ENCODE measurements at places on chromosomes 2 and 18.

GRCh38 chr2:84474176-84474575 is 15.1 kb upstream of the SUCLG1 start:
- DNase-seq = no peak

- no peak for DNase-seq
Observed at GRCh38 chr2:117902933-117903332, 88.4 kb downstream of the DDX18 start.

DNA sequence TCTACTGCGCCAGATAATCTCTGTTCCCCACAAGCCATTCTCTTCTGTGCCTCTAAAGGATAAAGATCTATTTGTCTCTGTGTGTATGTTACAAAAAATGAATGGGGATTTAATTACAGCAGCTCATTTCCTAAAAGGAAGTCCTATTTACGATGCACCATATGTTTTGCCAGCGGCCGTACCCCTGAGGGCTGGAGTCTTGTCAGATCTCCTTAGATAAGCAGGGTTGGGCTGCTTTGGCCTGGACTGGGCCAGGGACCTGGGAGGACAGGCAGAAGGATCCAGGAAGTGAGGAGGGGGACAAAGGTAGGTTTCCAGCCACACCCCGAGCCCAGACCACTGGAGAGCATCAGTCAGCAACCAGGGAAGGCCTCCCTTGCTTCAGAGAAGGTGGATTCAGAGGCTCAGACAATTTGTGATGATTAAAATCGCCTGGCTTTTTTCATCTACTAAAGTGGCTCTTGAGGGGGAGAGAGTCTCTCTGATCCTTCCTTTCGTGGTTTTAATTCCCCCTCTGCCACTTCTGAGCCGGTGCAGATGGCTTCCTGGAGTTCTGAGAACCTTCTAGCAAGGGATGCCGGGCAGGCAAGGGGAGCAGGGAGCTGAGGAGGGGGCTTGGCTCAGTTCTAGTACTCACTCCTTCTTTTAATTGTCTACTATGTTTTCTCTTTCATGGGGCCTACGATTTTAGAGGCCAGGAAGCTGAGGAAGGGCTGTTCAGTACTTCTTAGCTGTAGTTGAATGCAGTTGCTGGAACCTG is 42.1 kb downstream of the MYCN start:
- DNase-seq = no peak

GRCh38 chr2:72113847-72114692 is 33.6 kb downstream of the CYP26B1 start:
- DNase-seq = no peak

DNA sequence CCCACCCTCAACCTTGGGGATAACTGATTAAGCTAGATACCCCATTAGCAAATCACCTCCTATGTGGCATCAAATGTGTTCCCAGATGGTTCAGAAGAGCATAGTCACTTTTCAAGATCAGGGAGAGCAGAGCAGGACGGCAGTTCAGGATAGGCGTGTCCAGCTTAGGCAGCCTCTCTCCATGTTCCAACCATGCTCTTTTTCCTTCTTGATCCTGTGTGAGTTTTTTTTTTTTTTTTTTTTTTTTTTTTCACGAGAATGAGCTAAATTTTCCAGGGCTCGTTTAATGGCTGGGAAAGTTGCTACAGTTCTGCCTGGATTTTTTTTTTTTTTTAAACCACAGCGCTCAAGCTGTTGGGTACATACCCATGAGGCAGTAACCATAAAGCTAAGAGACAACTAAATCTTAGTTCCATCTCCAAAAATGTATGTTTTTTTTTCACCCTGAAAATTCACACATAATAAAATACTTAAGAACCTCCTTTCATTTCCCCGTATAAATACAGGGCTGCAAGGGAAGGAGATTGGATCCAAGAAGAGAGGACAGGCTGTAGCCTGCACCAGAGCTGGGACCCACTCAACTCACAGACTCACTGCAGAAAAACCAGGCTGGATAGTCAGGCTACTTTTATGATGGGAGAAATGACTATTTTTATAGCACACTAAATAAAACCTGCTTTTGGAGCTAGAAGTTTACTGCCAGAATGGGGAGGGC is 244.3 kb downstream of the SETBP1 start:
- no peak for DNase-seq

- no peak for DNase-seq
Observed at GRCh38 chr2:181318504-181319280, 138.5 kb upstream of the ITGA4 start.

DNA sequence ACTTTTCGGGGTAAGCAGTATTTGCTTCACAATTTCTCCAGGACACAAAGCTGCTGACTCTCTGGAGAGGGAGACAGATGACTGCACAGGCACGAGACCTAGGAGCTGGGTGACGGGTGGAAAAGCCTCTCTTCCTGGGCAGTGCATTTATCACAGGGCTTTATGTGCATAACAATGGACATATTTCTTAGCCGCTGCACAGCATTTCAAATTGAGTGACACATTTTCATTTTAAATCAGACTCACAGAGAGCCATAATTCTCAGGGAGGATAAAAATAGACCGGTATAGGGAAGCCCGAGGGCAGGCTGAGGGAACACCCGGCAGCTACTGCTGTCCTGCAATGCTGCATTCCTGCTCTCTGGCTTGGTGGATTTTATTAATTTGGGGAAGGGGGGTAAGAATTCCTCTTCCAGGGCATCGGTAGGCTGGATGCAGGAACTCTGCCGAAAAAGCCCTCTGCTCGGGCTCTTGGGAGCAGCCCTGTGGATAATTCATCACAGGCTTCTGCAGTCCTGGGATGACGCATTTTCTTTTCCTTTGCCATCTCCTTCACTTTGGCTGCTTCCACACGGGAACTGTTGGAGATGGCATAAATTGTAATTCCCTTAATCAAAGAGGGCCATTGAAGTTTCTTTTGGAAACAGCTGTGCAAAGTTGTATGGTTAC is 108.1 kb upstream of the ACAA2 start:
- DNase-seq = no peak

GRCh38 chr2:176552501-176553135 is 283.4 kb downstream of the MTX2 start:
- no peak for DNase-seq

DNA sequence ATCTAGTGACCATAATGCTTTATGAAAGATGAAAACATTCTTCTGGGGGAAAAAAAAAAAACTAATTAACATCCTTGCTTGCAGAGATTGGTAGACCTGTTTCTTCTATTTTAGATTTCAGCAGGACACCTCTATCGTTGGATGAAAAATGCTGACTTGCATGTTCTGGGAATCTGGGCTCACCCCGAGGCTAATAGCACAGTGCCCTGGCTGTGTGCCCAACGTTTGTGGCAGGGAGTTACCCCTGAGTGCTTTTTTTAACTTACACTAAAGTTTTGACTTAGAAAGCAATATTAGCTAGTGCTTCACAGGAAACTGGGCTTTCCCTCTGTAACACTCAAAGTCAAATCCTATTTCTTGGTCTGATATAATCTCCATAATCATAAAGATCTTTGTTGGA is 233.2 kb downstream of the SLC8A1 start:
- DNase-seq = no peak

- DNase-seq = no peak
Observed at GRCh38 chr2:45625824-45626223, 14.8 kb upstream of the SRBD1 start.

DNA sequence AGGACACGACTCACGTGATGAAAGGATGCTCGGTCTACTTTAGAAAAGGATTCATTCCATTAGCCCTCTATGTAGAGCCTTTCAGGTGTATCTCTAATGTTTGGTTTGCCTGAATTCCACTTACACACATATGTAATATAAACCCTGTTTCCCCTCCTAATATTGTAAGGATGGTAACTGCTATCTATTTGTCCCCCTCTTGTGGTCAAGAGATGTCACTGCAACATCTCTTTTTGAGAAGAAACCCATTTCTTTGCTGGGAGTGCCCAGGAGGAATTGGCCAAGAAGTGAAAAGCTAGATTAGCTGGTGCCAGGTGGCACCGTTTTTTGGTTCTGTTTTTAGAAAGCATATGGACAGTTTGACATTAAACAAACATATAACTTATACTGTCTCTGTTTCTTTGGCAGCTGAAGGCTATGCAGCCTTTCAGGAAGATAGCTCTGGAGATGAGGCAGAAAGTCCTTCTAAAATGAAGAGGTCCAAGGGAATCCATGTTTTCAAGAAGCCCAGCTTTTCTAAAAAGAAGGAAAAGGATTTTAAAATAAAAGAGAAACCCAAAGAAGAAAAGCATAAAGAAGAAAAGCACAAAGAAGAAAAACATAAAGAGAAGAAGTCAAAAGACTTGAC is 41.2 kb downstream of the RALBP1 start:
- DNase-seq = peak; percentile 57

- DNase-seq = no peak
Observed at GRCh38 chr2:61456746-61457420, 14.0 kb downstream of the USP34 start.

- DNase-seq = no peak
Observed at GRCh38 chr2:160140471-160140870, 59.6 kb downstream of the ITGB6 start.

DNA sequence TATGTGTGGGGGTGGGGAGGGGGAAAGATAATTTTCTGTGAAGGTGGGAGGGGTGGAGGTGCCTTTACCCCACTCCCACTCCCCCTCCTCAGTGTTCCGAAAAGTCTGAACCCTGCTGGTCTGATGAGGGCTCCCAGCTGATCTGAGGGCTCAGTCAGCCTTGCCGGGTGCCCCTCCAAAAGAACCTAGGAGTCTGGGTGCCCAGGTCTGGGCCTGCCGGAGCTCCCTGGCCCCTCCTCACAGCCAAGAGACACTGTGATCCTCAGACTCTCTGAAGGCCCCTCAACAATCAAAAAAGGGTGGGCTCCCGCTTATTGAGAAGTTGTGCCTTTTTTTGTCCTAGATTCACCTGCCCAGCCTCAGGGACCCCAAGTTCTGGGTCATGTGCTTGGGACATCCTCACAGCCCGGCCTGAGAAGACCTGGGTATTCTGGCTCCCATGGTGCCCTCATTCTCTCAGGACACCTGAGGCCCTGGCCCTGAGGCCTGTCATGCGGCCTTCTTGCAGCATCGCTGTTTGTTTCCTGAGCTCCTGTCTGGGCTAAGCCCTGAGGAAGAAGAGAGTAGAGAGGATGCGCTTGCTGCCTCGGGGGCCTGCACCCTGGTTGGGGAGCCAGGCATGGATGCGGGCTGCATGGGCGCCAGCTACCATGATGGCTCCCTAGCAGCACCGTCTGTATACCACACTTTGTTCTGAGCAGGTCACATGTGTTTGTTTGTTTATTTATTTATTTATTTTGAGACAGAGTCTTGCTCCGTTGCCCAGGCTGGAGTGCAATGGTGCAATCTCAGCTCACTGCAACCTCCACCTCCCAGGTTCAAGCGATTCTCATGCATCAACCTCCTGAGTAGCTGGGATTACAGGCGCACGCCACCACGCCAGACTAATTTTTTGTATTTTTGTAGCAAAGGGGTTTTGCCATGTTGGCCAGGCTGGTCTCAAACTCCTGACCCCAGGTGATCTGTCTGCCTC is 44.0 kb downstream of the SDC1 start:
- DNase-seq = no peak

DNA sequence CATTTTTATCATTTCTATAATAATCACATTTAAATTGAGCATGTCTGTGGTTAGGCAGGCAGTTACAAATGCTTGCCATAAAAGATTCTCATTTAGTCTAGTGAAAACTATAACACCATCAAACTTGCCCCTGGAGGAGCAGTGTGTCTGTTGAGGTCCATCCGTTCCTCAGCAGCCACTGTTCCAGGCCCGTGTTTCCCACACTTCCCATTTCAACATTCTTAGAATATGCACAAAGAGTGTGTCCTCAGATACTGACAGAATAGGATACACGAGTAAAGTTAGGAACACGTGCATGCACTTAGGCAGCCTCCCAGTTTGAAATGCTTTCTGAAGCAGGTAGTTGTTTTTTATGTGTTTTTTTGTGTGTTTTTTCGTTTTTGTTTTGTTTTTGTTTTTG is 39.9 kb downstream of the NCK2 start:
- no peak for DNase-seq

GRCh38 chr2:231679908-231680284 is 28.4 kb upstream of the PTMA start:
- no peak for DNase-seq

DNA sequence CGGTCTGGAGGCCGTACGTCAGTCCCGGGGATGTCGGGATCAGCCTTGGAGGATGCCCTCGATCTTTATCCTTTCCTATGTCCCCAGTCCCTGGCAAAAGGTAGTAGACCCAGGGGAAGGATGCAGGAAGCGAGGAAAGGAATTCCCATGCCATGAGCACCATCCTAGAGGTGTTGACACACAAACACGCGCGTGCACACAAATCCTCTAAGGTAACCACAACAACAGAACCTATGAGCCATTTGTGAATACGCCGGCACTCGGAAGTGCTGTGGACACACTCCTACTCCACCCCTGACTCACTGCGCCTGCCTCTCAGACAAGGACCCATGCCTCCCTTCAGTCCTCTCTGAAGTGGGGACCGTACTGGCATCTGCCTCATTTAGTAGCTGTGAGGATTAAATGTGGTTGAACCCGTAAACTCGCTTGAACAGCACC is 11.3 kb upstream of the MLPH start:
- peak; percentile 18 for DNase-seq

DNA sequence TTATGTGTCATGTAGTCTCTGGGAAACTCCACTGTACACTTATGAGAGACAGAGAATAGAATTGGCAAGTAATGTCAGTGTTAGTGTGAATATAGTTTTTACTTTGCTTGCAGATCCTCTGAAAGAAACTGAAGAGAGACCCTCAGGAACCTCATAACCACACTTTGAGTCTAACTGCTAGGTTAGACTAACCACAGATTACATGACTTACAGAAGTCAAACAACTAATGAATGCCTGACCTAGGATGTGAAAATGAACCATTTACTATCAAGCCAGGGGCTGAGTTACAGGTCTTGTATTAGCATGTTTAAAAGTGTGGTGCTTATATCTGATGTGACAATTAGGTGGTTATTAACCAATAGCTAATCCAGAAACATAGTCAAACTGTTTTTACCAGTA is 280.4 kb upstream of the LRATD1 start:
- no peak for DNase-seq

GRCh38 chr2:234156326-234156725 is 105.8 kb downstream of the SPP2 start:
- no peak for DNase-seq

DNA sequence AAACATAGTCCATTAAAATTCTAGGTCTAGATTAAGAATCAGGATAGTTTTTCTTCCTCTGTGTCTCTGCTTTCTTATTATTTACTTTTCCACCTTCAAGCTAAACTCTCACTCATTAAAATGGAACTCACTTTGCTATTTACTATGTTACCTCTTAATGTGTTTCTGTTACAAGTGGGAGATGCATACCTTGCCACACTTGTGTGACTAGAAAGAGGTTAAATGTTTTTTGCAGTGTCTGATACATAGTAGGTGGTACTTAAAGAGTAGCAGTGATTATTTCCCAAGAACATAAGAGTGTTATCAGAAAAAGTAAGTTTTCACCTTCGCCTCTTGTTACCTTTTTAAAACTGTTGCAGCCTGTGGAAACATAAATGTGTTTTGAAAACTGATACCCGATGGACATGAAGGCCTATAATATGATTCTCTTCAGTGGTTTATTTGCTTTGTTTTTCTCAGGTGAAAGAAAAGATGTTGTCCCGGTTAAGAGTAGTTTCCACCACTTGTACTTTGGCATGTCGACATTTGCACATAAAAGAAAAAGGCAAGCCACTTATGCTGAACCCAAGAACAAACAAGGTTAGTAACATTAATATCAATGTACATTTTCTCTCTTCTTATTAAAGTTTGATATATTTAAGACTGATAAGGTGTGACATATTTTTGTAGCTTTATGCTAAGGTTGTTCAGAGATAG is 16.6 kb downstream of the ME2 start:
- DNase-seq = no peak

All from CD4-positive, alpha-beta T cell treated with Interleukin-21 for 1 hour (primary cell).